ENCODE measurements at places on chromosomes 13 and 19. TPM values are rescaled to one million over a fixed set of nuclear protein-coding genes. Genes with fewer than 3 reads are reported as not detected.
A peak's percentile ranks its signal among the peaks of the same experiment; 100 is the strongest.

DNA sequence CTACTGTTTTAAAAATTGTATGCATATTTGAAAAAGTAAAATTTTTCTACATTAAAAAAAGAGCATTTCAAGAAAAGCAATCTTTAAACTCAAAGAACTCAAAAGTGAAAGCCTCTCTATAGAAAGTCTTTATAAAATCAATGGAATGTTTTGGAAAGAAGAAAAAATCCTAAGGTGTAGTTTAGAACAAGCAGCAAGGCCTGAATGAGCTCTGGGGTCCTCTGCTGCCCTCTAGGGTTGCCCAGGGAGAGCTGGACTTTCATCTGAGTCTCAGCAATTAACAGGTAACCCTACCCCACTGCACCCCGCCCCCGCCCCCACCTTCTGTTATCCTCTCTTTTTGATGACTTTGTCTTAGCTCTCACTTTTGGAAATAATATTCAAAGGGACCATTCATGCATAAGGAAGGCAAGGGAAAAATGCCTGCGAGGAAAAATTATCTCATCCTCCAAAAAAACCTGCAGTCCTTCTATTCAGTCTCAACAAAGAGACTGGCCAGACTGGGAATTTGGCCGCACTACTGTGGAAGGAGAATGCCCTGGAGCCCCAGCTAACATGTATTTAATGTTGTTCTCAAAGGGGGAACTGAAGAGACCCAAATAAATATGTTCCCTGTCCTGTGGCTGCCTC, 24.1 kb downstream of the SLC25A30 start:
- H3K4me3 ChIP-seq = no peak overlapping the region
- peak; percentile 80 for DNase-seq
- H3K27ac ChIP-seq = no peak overlapping the region

DNA sequence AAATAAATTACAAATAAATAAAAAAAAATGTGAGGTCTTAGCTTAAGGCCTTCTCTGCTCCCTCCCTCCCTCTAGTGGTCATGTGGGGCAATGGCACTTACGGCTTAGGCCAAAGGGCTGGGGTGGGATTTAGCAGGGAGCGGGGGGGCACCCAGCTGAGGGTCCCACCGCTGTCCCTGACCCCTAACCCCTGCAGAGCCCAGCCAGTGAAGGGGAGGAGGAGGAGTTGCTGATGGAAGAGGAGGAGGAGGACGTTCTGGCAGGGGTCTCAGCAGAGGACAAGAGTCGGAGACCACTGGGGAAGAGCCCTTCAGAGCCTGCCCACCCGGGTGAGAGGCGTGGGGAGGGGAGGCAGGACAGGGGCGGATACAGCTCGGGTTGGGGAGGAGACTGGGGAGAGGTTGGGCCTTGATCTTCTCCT, 9.3 kb downstream of the MPND start:
- no peaks in the 10 kb centered on the region for H3K27me3 ChIP-seq
- DNase-seq = no peak

DNA sequence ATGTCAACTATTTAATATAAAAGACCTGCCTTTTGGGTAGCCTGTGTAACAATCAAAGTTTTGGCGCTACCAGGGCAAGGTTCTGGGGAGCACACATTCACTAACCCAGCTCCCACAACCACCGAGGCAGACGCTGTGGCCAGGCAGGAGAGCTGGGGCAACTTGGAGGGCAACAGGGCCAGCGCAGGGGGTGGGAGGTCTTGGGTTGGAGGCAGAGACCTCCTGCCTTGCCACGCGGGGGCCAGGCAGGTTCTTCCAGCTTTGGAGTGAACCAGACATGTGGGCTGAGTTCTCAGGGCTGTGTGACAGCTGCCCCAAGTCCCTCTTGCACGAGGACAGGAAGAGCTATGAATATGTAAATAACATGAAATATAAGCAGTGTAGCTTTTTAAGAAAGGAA, 30.3 kb upstream of the MCF2L start:
- H3K4me3 ChIP-seq = no peak overlapping the region
- no peak overlapping the region for H3K27ac ChIP-seq
- DNase-seq = no peak
- H3K27me3 ChIP-seq = no peaks in the 10 kb centered on the region
- no peaks in the 10 kb centered on the region for H3K4me1 ChIP-seq

- H3K4me3 ChIP-seq = no peak overlapping the region
- no peak for DNase-seq
- no peaks in the 10 kb centered on the region for H3K4me1 ChIP-seq
Measured at GRCh38 chr19:7104747-7105447, 35.4 kb downstream of the ZNF557 start.

DNA sequence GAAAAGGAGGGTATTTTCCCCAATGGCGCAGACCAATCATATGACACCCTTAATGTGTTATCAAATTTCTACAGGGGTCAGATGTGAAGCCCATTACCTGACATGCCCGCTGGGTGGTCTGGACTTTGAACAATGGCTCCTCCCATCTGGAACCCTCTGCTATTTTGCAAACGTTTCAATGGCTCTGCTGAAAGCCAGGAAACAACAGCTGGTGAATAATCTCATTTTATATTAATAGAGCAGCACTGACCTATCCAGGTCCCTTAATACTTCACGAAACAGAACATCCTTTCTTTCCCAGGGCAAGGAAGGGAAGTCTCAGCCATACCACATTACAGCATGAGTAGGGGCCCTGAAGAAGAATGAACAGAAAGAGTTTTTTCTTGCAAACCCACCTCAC, 20.3 kb upstream of the KPNA3 start:
- no peak overlapping the region for H3K4me3 ChIP-seq
- H3K36me3 ChIP-seq = no peaks in the 10 kb centered on the region
- no peaks in the 10 kb centered on the region for H3K4me1 ChIP-seq
- no peak for DNase-seq
- no peaks in the 10 kb centered on the region for H3K27me3 ChIP-seq

DNA sequence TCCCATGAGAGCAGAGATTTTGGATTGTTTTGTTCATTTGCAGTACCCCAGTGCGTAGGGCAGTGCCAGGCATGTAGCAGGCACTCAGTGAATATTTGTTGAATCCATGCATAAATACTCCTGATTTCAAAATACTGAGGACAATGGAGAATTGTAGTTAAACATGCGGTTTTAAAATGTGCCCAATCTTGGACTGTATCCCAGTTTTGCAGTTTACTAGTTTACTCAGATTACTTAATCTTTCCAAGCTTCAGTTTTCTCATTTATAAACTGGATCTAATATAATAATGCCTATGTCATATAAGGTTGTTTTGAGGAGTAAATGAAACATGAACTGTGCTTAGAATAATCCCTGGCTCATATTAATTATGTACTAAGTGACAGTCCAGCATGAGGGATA, 39.0 kb downstream of the RCBTB2 start:
- no peak for DNase-seq
- H3K27ac ChIP-seq = no peak overlapping the region
- no peaks in the 10 kb centered on the region for H3K4me1 ChIP-seq
- H3K4me3 ChIP-seq = no peak overlapping the region
- H3K27me3 ChIP-seq = no peaks in the 10 kb centered on the region

DNA sequence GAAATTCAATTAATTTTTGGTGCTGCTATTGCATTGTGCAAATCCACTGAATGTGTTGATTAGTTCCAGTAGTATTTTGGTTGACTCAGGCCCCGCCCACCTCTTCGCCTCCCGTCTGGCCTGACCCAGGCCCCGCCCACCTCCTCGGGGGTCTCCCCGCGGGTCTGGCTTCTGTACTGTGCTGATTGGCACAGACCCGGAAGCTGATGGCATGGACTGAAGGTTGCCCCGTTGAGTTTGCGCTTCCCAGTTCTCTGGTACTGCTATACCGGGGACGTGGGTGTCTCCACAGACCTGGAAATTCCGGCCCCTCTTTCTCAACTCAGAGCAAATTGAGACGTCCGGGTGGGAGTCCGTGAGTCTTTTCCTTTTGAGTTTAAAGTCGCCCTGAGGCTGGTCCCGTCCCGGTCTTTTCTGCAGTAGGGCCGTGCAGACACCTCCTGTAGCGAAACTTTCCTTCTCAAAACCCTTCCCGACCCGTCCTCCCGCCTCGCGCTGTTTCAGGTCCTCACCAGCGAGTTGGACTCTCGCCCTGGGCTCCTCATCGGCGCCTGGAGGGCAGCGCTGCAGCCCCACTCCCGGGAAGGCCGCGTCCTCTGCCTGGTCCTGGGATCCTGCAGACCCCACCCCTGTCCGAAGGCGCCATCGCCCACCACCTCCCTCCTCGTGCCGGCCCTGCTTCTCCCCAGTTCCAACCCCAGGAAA, 14.8 kb downstream of the ZNF701 start:
- H3K27ac ChIP-seq = no peak overlapping the region
- H3K4me3 ChIP-seq = no peak overlapping the region
- peaks cover 28% of the 10 kb centered on the region for H3K36me3 ChIP-seq
- DNase-seq = no peak
- no peaks in the 10 kb centered on the region for H3K27me3 ChIP-seq
- H3K4me1 ChIP-seq = no peaks in the 10 kb centered on the region

DNA sequence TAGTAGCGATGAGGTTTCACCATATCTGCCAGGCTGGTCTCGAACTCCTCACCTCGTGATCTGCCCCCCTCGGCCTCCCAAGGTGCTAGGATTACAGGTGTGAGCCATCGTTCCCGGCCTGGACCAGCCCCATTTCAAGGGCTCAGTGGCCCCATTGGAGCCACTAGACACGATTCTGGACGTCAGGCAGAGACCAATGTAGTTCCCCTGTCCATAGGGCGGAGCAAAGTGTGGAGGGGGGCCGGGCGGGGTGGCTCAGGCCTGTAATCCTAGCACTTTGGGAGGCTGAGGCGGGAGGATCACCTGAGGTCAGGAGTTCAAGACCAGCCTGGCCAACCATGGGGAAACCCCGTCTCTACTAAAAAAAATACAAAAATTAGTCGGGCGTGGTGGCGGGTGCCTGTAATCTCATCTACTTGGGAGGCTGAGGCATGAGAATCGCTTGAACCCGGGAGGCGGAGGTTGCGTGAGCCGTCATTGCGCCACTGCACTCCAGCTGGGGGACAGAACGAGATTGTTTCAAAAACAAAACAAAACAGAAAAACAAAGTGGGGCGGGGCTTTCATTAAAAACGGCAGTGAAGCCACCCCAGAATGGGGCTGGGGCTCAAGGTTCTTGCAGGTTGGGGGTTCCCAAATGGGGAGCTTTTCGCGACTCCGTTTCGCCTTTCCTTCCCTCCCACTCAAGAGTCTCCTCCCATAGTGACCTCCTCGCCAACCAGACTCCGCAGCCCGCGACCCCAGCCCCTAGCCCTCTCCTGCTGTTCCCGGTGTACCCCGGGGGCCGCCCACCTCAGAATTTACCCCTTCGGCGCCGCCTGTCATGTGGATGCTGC, 758 bp upstream of the TECR start:
- H3K4me1 ChIP-seq = no peaks in the 10 kb centered on the region
- no peaks in the 10 kb centered on the region for H3K27me3 ChIP-seq
- no peak for DNase-seq
- H3K36me3 ChIP-seq = no peaks in the 10 kb centered on the region

GRCh38 chr19:33724721-33725060, 72.0 kb upstream of the KCTD15 start:
- H3K27me3 ChIP-seq = no peaks in the 10 kb centered on the region
- H3K4me3 ChIP-seq = no peak overlapping the region
- H3K36me3 ChIP-seq = no peaks in the 10 kb centered on the region
- no peak for DNase-seq

DNA sequence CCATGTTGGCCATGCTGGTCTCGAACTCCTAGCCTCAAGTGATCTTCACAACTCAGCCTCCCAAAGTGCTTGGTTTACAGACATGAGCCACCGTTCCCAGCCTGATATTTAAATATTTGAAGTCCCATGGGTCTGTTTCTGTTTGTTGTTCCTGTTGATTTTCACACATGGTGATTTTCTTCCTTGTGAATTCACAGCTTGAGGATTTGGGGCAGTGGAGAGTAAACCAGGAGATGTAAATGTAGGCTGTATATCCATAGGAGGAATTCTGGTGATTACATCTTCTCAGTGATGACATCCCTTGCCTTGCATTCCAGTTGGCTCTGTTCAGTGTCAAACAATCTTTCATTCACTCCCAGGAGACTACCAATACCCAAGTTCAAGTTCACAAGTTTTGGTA, 471.9 kb downstream of the KCTD12 start:
- H3K4me3 ChIP-seq = no peak overlapping the region
- no peaks in the 10 kb centered on the region for H3K36me3 ChIP-seq
- no peak overlapping the region for H3K27ac ChIP-seq
- H3K4me1 ChIP-seq = no peaks in the 10 kb centered on the region
- no peaks in the 10 kb centered on the region for H3K27me3 ChIP-seq

GRCh38 chr19:38736413-38737280, 7.6 kb downstream of the CAPN12 start:
- no peaks in the 10 kb centered on the region for H3K27me3 ChIP-seq
- peak; percentile 92 for DNase-seq

- peak overlapping the region; percentile 85 for H3K27ac ChIP-seq
- no peak for DNase-seq
- H3K4me3 ChIP-seq = no peak overlapping the region
- no peaks in the 10 kb centered on the region for H3K4me1 ChIP-seq
Measured at GRCh38 chr19:2266183-2266993, 10.2 kb upstream of the JSRP1 start.

DNA sequence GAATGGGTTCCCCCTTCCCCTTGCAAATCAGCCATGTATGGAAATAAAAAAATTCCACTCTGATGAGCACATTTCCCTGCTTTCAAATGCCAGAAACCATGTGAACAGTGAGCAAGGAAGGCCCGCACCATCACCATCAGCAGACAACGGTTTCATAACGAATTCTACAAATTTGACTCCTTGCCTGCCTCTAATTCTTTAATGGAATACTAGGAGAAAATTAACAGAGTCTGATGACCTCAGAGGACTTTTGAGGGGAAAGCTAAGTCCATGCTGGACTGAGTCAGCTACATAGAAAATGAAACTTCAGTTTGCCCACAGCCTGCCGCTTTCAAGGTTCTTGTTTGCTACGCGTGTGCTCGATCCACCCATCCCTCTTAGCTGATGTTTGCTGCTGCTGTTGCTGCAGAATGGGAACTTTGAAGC, 46.7 kb upstream of the KL start:
- H3K27me3 ChIP-seq = no peaks in the 10 kb centered on the region
- peak; percentile 34 for DNase-seq
- no peaks in the 10 kb centered on the region for H3K36me3 ChIP-seq
- H3K4me1 ChIP-seq = no peaks in the 10 kb centered on the region
- peak overlapping the region; percentile 64 for H3K27ac ChIP-seq

- no peaks in the 10 kb centered on the region for H3K4me1 ChIP-seq
- no peak overlapping the region for H3K4me3 ChIP-seq
- H3K27me3 ChIP-seq = no peaks in the 10 kb centered on the region
- H3K27ac ChIP-seq = no peak overlapping the region
- H3K36me3 ChIP-seq = no peaks in the 10 kb centered on the region
- no peak for DNase-seq
Measured at GRCh38 chr13:75986818-75987217, 350.7 kb downstream of the LMO7 start.

DNA sequence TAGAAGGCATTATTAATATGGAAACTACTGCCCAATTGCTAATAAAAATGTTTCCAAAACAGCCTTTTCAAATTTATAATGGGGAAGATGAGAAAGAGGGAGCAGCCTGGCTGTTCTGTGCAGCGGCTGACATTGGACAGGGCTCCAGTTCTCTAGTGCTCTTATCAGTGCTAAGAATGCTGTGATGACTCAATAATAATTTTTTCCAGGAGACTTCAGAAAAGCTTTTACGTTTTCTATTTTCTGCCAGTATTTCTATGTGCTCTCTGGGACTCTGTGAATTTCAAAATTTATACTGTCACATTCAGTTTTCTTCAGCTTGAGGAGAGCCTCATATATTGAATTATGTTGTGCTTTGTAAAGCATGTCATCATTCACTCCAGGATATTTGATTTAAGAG, 209.6 kb downstream of the VWA8 start:
- H3K4me1 ChIP-seq = no peaks in the 10 kb centered on the region
- no peak for DNase-seq
- H3K27me3 ChIP-seq = no peaks in the 10 kb centered on the region
- H3K4me3 ChIP-seq = no peak overlapping the region
- H3K36me3 ChIP-seq = no peaks in the 10 kb centered on the region
- H3K27ac ChIP-seq = no peak overlapping the region

LENG9 gene
- 2.0 TPM for polyA plus RNA-seq

ONECUT3 gene
- polyA plus RNA-seq = not detected

CLDND2 gene
- polyA plus RNA-seq = 6.9 TPM

CCDC169 gene
- 2.5 TPM for polyA plus RNA-seq

IQCN gene
- 0.82 TPM for polyA plus RNA-seq

TBC1D17 gene
- 34.8 TPM for polyA plus RNA-seq

All from kidney (tissue), 22 donors.